ENCODE measurements at places on chromosomes 2 and 18.

DNA sequence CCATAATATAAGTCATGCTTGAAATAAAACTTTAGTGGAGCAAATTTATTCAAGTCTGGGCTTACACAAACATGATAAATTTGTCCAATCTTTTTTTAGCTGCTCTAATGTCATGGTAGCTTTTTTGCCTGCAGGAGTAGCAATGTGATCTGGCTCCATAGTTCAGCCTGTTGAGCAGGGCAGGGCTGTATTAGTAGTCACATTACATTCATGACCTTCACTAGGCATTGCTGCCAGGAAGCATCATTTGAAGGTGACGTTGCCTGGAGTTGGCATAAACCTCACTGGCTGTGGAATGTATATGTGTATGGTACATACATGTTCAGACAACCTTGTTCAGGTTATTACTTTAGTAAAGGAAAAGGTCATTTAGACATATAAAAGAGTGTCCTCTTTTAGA, 76.6 kb downstream of the CCDC85A start:
- no peak for DNase-seq

- DNase-seq = no peak
Measured at GRCh38 chr2:111712361-111712760, 171.6 kb downstream of the ANAPC1 start.

- no peak for DNase-seq
Measured at GRCh38 chr2:168740360-168740759, 62.1 kb upstream of the NOSTRIN start.

DNA sequence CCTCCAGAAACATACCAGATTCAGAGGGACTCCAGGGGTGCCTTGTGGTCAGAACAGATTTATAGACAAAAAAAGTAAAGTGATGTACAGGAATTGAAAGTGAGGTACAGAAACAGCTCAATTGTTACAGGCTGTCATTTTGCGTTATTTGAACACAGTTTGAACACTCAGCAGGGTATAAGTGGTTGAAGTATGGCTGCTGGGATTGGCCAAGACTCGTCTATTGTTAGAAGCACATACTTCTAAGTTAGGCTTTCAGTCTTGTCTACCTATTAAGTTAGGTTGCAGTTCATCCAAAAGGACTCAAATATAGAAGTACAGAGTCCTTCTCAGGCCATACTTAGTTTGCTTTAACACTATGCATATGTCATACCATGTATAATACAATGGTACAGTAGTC, 21.0 kb upstream of the GRB14 start:
- no peak for DNase-seq

GRCh38 chr2:145652036-145652435, 1132.1 kb upstream of the ZEB2 start:
- no peak for DNase-seq

All from inflammatory macrophage treated with lipopolysaccharide for 1 hour (primary cell).